Cardiac muscle cell (in vitro differentiated cells and primary cell): ENCODE measurements at places on chromosomes 7 and 10.

GRCh38 chr7:88291398-88292173 lies 15.1 kb downstream of the STEAP4 start:
- H3K4me1 ChIP-seq = no peaks in the 10 kb centered on the region
- H3K4me3 ChIP-seq = no peak overlapping the region

- DNase-seq = no peak
- no peaks in the 10 kb centered on the region for H3K27me3 ChIP-seq
- no peak overlapping the region for H3K4me3 ChIP-seq
Measured at GRCh38 chr7:94182721-94183120, 178.6 kb upstream of the BET1 start.

- no peaks in the 10 kb centered on the region for H3K27me3 ChIP-seq
- H3K4me3 ChIP-seq = no peak overlapping the region
- DNase-seq = no peak
- no peak overlapping the region for H3K27ac ChIP-seq
- no peaks in the 10 kb centered on the region for H3K36me3 ChIP-seq
- H3K4me1 ChIP-seq = peaks cover 7% of the 10 kb centered on the region
Measured at GRCh38 chr7:131895541-131896164, 339.2 kb upstream of the PODXL start.

DNA sequence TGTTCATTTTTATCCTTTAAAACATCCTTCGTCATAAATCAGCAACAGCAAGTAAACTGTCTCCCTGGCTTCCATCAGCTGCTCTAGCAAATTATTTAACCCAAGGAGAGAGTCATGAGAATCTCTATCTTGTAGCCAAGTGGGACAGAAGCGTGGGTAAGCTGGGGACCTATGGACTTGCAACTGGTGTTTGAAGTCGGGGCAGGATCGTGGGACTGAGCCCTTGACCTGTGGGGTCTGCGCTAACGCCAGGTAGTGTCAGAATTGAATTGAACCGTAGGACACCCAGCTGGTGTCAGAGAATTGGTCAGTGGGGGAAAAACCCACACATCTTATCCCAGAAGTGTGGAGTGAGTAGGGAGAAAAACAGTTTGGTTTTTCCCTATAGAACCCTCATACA lies 13.4 kb downstream of the AIFM2 start:
- no peak overlapping the region for H3K27ac ChIP-seq
- no peaks in the 10 kb centered on the region for H3K4me1 ChIP-seq
- H3K27me3 ChIP-seq = no peaks in the 10 kb centered on the region
- H3K4me3 ChIP-seq = no peak overlapping the region
- no peaks in the 10 kb centered on the region for H3K36me3 ChIP-seq

- no peaks in the 10 kb centered on the region for H3K27me3 ChIP-seq
- H3K36me3 ChIP-seq = no peaks in the 10 kb centered on the region
- no peak for DNase-seq
- H3K27ac ChIP-seq = no peak overlapping the region
- H3K4me1 ChIP-seq = no peaks in the 10 kb centered on the region
Measured at GRCh38 chr7:57425969-57426628, 23.9 kb upstream of the ZNF716 start.

DNA sequence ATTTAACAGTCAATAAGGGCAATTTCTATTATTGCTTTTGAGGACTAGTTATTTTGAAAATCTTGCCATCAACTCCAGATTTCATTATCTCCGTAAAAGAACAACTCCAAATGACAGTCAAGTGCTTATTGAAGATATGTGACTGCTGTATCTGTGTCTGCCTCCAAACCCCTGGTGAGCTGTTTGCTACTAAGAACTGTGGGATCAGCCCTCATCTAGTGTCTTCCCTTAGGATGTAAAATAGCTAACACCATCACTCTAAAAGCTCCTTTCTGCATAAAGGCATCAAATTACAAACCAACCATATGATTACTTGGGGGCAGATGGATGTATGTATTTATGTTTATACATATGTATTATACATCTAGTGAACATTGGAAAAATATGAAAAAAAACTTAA lies 70.8 kb upstream of the SLC13A1 start:
- no peak overlapping the region for H3K4me3 ChIP-seq
- H3K27me3 ChIP-seq = no peaks in the 10 kb centered on the region
- DNase-seq = no peak
- H3K36me3 ChIP-seq = no peaks in the 10 kb centered on the region

DNA sequence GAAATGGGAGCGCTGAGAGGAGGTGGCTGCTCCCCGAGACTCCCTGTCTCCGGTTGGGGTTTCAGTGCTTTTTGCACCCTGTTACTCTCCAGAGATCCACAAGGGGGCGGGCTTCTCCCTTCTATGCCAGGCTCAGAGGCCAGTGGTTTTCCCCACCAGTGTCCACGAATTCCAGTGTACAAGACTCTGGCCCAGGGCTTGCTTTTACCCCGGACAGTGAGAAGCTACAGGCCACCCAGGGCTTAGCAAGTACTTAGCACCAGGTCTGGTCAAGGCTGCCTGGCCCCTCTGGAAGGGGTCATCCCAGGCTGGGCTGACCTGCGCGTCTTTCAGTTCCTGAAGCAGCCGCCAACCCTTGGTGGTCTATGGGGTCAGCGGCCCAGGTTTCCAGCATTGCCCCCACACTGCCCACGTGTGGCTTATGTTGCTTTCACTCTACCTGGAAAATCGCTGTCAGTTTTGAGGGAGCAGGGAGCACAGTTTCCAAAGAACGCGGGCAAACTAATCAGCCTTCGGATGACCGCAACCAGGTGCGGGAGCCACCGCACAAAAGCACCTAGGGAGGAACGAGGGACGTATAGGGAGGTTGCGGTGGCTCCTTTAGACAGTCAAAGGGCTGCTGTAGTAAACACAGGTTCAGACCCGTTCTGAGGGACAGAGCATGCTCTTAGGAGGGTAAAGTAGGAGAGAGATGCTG lies 6.8 kb downstream of the CYP26A1 start:
- H3K27me3 ChIP-seq = peaks cover 16% of the 10 kb centered on the region
- DNase-seq = peak; percentile 63
- H3K4me3 ChIP-seq = no peak overlapping the region
- H3K4me1 ChIP-seq = peaks cover 6% of the 10 kb centered on the region

DNA sequence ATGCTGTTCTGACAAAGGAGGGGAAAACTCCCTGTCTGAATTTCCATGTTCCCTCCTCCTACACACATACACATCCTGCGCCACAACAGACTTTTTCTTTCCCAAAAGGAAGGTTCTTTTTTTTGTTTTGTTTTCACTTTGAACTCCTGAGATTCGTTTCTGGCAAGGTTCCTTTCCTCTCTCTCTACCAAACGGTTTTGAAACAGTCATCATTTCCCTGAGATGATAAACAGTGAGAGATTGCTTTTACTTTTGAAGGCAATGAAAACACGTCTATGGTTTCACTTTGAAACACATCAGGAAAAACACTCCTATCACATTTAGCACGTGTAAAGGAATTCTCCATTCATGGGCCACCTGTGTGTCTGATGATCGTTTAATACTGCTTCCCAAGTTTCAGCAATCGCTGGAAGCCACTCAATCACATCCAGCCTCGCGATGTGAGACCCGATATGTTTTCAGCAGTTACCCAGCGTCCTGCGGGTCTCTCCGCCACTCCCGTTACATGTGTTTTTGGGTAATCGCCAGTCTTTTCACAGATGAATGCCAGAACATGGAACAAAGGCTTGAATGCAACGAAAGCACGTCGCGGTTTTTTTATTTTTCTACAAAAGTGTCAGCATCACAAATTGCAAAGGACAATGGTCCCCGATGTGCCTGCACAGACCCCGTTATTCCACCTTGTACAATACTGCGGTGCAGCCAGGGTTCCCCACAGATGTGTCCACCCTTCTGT lies 62.8 kb upstream of the CUX1 start:
- no peak overlapping the region for H3K4me3 ChIP-seq
- H3K4me1 ChIP-seq = no peaks in the 10 kb centered on the region
- H3K27me3 ChIP-seq = no peaks in the 10 kb centered on the region
- no peak overlapping the region for H3K27ac ChIP-seq

- H3K36me3 ChIP-seq = no peaks in the 10 kb centered on the region
Measured at GRCh38 chr7:38306914-38307313, 33.5 kb upstream of the TARP start.

- no peaks in the 10 kb centered on the region for H3K4me1 ChIP-seq
- H3K27me3 ChIP-seq = peaks cover 3% of the 10 kb centered on the region
- H3K36me3 ChIP-seq = no peaks in the 10 kb centered on the region
Measured at GRCh38 chr7:22213081-22213480, 143.9 kb downstream of the RAPGEF5 start.

DNA sequence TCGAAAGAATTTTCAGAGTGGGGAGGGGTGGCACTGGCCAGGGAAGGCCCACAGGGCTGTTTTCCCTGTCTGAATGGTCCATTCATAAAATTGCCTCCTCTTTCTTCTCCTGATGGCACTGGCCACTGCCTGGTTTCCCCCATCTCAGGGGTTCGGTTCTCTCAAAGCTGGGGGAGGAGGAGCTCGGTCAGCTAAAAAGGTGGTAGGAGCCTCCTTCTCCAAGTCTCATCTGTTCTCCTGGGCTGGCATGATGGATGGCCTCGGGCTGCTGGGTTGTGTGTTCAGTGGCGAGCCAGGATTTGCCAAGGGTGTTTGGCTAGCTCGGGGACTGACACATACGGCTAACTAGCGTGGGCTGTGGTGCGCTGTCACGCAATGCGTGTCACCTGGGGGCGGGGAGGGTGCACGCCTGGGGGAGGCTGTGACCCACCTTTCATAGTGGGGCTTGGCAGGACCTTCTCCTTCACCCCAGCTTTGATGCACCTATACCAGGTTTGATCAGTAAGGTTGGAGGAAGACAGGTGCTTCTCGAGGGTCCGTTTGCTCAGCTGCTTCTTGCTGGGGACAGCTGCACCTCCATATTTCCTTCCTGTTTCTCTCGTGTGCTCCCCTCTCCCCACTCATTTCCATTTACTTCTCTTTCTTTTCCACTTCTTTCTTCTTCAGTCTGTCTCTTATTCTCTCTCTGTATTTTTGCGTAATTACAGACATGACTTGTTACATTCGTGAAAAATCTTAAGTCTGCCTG lies 36.3 kb downstream of the RBM20 start:
- H3K36me3 ChIP-seq = no peaks in the 10 kb centered on the region
- peak overlapping the region; percentile 100 for H3K27ac ChIP-seq
- H3K27me3 ChIP-seq = no peaks in the 10 kb centered on the region
- DNase-seq = no peak
- peaks cover 46% of the 10 kb centered on the region for H3K4me1 ChIP-seq
- H3K4me3 ChIP-seq = no peak overlapping the region

DNA sequence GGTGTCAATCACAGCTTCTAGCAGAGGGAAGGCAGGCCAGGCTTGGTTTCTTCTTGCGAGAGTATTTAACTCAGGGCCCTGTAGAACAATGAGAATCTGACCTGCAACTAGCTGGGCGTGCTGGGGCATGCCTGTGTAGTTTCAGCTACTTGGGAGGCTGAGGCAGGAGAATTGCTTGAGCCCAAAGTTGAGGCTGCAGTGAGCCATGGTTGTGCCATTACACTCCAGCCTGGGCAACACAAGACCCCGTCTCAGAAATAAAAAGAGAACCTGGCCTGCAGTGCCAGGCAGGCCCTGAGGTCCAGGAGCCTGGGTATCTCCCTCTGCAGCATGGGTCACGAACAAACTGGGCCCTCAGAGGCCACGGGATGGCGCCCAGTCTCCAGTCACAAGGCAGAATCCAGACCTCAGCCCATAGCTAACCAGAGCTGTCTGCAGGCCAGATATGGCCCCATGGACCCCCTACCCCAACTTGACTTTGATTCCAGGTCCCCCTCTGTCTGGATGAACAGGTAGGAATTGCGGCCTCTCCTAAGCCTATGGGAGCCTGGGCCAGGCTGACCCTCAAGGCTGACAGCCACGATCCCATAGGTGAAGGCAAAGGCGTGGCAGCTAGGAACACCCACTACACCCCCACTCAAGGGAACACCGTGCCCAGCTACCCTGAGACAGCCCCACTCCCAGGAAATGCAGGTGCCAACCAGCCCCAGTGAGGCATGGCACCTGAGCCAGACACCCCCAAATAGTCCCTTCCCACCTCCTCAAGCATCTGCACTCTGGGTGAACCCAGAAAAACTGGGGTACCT lies 102.7 kb upstream of the TNRC18 start:
- peaks cover 47% of the 10 kb centered on the region for H3K36me3 ChIP-seq
- peak overlapping the region; percentile 100 for H3K27ac ChIP-seq
- no peak overlapping the region for H3K4me3 ChIP-seq
- H3K27me3 ChIP-seq = no peaks in the 10 kb centered on the region
- H3K4me1 ChIP-seq = peaks cover 11% of the 10 kb centered on the region
- DNase-seq = peak; percentile 77

DNA sequence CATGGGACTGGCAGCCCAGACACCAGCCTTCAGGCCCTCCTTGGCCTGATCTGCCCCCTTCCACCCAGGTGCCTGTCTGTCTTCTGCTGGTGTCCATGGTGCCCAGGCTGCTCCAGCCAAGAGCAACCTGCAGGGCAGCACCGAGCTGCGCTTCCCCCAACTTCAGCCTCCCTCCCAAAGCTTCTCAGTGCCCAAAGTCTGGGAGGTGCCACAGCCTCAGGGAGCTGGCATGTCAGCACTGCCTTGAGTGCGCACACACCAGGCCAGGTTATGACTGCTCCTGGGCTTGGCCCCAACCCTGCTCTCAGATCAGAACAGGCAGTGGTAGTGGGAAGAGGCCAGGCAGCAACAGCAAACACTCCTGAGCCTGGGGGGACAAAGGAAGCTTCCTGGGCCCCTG lies 304.6 kb upstream of the NRG3 start:
- no peak for DNase-seq
- no peaks in the 10 kb centered on the region for H3K36me3 ChIP-seq
- no peaks in the 10 kb centered on the region for H3K4me1 ChIP-seq
- H3K27me3 ChIP-seq = no peaks in the 10 kb centered on the region
- no peak overlapping the region for H3K4me3 ChIP-seq

DNA sequence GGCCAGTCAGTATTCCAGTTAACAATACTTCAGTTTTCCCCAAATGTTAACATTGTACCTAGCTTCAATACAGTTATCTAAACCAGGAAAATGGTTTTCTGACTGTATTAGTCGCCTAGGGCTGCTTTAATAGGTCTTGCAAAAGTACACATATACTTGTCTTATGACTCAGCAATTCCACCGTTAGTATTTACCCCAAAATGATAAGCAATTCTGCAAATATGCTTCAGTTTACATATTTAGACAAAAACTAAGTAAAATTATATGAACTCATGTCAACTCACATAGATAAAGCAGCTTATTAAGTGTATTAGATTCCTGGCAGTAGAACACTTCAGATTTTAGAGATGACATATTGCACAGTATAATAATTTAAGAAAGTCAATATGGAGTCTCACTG lies 363.3 kb downstream of the ARL4A start:
- no peaks in the 10 kb centered on the region for H3K36me3 ChIP-seq
- DNase-seq = no peak
- H3K27ac ChIP-seq = no peak overlapping the region
- H3K4me3 ChIP-seq = no peak overlapping the region

GRCh38 chr10:56605051-56605450 lies 244.0 kb upstream of the ZWINT start:
- H3K27me3 ChIP-seq = no peaks in the 10 kb centered on the region
- H3K4me3 ChIP-seq = no peak overlapping the region
- peak; percentile 34 for DNase-seq
- no peaks in the 10 kb centered on the region for H3K4me1 ChIP-seq
- no peaks in the 10 kb centered on the region for H3K36me3 ChIP-seq
- no peak overlapping the region for H3K27ac ChIP-seq

DNA sequence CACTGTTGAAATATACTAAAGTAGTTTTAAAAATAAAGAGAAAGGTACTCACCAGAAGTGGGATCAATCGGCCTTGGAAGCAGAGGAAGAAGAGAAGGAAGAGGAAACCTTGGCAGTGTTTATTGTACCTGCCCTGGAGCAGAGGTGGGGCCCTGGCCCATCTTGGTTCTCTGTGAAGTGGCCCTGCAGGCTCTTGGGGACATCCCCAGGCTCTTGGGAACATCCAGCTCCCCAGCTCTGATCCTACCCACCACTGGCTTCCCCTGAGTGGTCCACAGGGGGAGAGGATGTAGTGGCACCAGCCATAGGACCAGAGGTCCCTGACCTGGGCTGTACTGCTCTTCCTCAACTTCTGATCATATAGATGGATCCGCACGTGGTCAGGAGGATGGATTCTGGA lies 22.3 kb upstream of the RET start:
- H3K4me3 ChIP-seq = no peak overlapping the region
- DNase-seq = no peak
- H3K36me3 ChIP-seq = no peaks in the 10 kb centered on the region
- H3K27me3 ChIP-seq = no peaks in the 10 kb centered on the region
- no peak overlapping the region for H3K27ac ChIP-seq
